ENCODE measurements at places on chromosomes 7 and 10. TPM values are rescaled to one million over a fixed set of nuclear protein-coding genes. Genes with fewer than 3 reads are reported as not detected.

DNA sequence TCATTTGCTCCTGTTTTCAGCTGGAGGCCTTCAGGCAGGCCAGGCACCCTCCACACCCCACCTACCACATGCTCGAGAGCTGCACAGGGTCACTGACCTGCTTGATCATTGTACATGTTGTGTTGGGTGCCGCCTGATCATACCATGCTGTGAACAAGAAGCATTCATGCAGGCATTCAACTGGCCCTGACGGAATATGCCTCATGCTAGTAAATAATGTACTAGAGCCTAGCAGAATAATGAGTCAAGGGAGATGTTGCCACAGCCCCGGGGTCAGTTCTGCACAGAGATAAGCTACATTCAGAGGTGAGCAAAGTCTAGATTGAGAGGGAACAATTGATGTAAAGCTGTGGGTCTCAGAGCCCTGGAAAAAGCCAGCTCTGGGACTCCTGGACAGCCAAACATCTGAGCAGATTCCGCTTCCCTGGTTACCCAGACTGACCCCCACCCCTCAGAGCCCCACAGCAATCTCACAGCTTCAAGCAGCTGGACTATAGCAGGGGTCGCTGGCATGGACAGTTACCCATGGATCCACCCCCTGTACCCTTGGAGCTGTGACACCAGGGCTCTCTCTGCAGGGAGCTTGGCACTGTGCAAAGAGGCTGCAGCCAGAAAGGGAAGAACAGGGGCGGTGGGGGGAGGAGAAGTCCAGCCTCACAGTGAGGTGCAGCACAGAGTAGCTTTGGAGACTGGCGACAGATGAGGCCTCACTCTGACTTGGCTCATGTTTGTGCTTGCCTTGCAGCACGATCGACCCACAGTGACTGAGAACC, 86.6 kb downstream of the FRMPD2 start:
- H3K27me3 ChIP-seq, result no peaks in the 10 kb centered on the region
- no peak overlapping the region for H3K4me3 ChIP-seq

DNA sequence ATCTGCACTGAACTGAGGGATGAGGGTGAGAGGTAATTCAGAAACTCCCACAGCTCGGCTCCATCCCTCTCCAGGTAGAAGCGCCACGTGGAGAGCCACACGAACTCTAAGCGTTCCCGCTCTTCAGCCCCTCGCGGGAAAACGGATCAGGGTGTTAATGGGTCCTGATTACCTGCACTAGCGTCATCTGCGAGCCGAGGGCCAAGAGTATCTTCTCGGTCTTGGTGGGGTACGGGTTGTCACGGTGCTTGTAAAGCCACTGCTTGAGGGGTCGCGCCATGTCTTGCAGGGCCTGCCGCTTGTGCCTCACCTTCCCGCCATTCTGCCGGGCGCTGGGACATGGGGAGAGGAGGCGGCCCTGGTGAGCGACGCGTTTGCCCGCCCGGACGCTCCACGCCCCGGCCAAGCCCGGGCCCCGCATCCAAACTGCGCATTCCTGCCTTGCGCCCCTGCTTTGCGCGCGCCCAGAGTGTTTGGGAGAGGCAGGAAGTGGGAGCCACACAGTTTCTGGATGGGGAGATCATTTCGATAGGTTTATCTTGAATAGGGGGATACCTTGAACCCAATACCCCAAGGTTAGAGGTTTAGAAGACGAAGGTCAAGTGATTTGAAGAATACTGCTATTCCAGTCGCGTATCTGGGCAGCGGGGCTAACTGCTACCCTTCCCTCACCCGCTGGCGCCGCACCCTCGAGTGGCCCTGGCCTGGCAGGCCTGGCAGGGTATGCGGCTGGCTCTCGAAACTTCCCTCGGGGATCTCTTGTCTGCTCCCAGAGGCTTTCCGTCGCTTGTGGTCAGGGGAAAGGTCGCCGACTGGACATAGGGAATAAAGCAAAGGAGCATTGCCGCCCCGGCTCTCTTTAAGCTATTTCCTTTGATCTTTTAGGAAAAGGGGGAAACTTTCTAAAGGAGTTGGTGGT, 4.2 kb downstream of the MKX start:
- H3K27me3 ChIP-seq, result no peaks in the 10 kb centered on the region
- peak overlapping the region; percentile 98 for H3K27ac ChIP-seq
- no peaks in the 10 kb centered on the region for H3K36me3 ChIP-seq
- peak; percentile 67 for DNase-seq

Gene RSU1
- 82.2 TPM for total RNA-seq

DNA sequence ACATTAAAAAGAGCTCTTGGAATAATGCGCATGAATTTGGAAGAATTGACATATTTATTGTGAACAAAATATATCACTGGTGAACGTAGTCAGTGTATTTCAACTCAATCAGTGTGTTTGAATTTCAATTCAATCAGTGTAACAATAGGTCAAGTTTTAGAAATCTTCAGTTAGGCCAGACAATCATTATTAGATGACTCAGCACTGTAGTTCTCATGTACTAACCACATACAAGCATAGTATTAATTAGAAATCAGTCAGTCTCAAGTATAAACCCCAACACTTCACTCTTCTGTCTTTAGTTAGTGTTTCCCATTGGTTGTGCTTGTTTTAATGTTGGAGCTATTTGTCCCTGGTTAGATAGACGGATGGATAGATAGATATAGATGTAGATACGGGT, 1247.9 kb downstream of the NXPH1 start:
- no peak overlapping the region for H3K4me3 ChIP-seq
- H3K27me3 ChIP-seq, result no peaks in the 10 kb centered on the region
- no peak for DNase-seq
- H3K4me1 ChIP-seq, result no peaks in the 10 kb centered on the region
- no peak overlapping the region for H3K27ac ChIP-seq

Gene SFTPA1
- not detected for total RNA-seq

GRCh38 chr7:158114056-158114850, 473.4 kb downstream of the PTPRN2 start:
- H3K4me3 ChIP-seq, result no peak overlapping the region
- H3K4me1 ChIP-seq, result no peaks in the 10 kb centered on the region
- no peak overlapping the region for H3K27ac ChIP-seq
- DNase-seq, result no peak
- H3K27me3 ChIP-seq, result no peaks in the 10 kb centered on the region

Gene CHCHD1
- total RNA-seq, result 24.5 TPM

DNA sequence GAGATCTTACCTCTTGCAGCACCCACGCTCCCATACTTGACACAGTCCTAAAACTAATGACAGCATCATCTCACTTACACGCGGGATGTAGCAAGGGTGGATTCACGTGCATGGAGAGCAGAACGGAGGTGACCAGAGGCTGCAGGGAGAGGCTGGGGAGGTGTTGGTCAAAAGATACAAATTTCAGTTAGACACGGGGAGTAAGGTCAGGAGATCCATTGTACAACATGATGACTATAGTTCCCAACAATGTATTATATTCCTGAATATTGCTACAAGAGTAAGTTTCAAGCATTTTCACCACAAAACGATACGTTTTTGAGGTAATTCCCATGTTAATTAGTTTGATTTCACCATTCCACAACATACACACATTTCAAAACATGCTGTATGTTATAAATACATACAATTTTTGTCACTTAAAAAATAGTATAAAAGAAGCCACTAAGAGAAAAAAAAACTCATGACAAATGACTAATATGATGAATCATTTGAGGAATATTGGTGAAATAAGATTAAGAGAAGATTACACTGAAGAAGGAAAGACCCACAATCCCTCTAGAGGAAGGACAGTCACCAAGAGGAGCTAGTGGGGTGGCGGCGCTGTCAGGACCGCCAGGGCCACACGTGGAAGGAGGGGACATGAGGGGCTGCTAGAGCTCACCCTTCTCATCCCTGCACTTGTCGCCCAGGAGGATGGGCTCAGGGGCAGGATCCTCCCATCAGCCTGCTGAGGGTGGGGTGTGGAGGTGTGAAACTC, 49.4 kb upstream of the EGFR start:
- no peaks in the 10 kb centered on the region for H3K27me3 ChIP-seq
- H3K36me3 ChIP-seq, result no peaks in the 10 kb centered on the region
- no peak overlapping the region for H3K4me3 ChIP-seq
- no peaks in the 10 kb centered on the region for H3K4me1 ChIP-seq
- no peak overlapping the region for H3K27ac ChIP-seq
